ENCODE measurements at places on chromosomes 1 and 21. TPM values are rescaled to one million over a fixed set of nuclear protein-coding genes. Genes with fewer than 3 reads are reported as not detected.

The CCDC181 gene
- total RNA-seq, result 0.52 TPM

The CRB1 gene
- 1.0 TPM for total RNA-seq

The RGS8 gene
- total RNA-seq, result not detected

The DISC1 gene
- 12.5 TPM for total RNA-seq

The BNIPL gene
- 0.52 TPM for total RNA-seq
